Gastroesophageal sphincter (tissue), 4 donors: ENCODE measurements at places on chromosomes 1 and 21.

GRCh38 chr1:97668945-97669344 lies 251.9 kb downstream of the DPYD start:
- ATAC-seq: no peak

DNA sequence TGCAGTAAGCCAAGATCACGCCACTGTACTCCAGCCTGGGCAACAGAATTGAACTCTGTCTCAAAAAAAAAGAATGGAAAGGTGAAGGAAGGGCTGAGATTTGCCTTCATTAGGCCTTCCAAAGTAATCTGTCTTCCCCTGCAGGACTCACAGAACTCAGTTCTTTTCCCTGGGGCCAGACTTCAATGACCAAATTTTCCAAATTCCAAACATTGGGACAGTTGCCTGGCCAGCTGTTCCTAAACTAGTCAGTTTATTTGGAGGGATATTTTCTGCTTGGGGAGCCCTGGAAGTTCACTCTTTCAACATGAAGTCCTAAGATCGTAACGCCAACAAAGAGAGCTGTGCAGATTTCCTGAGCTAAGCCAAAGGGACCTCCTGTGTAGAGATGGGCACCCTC lies 5.4 kb upstream of the DEDD start:
- ATAC-seq: no peak

GRCh38 chr1:55362558-55362957 lies 147.4 kb upstream of the USP24 start:
- ATAC-seq: peak; percentile 74

DNA sequence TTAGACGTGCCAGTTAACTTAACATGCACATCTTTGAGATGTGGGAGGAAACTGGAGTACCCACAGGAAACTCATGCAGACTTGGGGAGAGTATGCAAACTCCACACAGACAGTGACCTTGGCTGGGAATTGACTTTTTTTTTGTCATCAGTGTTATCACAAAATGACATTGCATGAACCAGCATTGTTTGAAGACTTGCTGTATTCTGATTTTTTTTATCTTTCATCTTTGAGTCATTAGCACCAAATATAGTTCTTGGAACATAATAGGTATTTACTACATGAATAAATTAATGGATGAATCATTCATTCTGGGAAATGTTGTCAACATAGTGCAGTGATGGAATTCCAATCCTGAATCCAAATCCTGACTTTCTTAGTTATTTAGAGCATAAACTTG lies 77.0 kb downstream of the ATF6 start:
- ATAC-seq: no peak

DNA sequence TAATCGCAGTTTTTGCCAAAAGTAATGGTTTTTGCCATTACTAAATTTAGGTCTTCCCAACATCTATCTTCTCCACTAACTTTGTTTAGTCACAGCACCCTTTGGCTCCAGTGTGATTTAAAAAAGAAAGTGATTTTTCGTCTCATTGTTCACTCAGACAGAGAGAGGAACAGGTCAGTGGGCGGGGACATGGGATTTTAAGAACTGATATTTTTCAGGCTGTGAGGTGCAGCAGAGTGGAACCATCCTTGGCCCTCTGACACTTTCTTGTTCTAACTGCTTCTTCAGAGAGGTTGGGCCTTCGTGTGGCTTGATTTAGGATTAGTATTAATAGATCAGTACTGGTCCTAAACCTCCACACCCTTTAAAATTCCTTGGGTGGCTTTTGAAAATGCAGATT lies 38.8 kb downstream of the CASQ2 start:
- ATAC-seq: no peak

- ATAC-seq: no peak
These were observed 23.5 kb upstream of the LRRC47 start for GRCh38 chr1:3819771-3820200.

GRCh38 chr1:23793018-23793781 lies 2.3 kb downstream of the LYPLA2 start:
- ATAC-seq: no peak

- ATAC-seq: no peak
These were observed 3.9 kb upstream of the DIP2A start for GRCh38 chr21:46454634-46455390.
